ENCODE measurements at places on chromosomes 3 and 15. TPM values are rescaled to one million over a fixed set of nuclear protein-coding genes. Genes with fewer than 3 reads are reported as not detected.

- H3K36me3 ChIP-seq: peaks cover 64% of the 10 kb centered on the region
- DNase-seq: no peak
- no peaks in the 10 kb centered on the region for H3K27me3 ChIP-seq
- H3K4me3 ChIP-seq: no peak overlapping the region
- peaks cover 22% of the 10 kb centered on the region for H3K4me1 ChIP-seq
Observed at GRCh38 chr3:136891934-136892855, 30.2 kb downstream of the NCK1 start.

DNA sequence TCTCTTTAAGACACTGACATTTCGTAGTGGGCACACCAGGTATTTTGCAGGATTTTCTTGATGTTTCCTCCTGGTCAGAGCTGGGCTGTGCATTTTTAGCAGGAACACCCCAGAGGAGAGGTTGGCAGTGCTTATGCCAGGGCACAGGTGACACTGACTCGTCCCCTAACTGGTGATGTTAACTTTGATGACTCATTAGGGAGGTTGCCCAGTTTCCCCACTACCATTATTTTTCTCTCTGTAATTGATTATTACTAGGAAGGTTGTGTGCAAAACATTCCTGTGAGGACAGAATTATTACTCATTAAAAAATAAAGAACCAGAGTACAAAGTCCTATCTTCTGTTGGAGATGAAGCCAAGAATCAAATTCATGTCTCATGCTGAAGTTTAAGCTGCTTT lies 394.5 kb downstream of the GABRG3 start:
- no peaks in the 10 kb centered on the region for H3K36me3 ChIP-seq
- no peak overlapping the region for H3K27ac ChIP-seq
- no peak overlapping the region for H3K4me3 ChIP-seq
- no peaks in the 10 kb centered on the region for H3K27me3 ChIP-seq
- H3K4me1 ChIP-seq: no peaks in the 10 kb centered on the region

- no peaks in the 10 kb centered on the region for H3K27me3 ChIP-seq
- no peak overlapping the region for H3K27ac ChIP-seq
- H3K36me3 ChIP-seq: no peaks in the 10 kb centered on the region
- no peaks in the 10 kb centered on the region for H3K4me1 ChIP-seq
- no peak for DNase-seq
Observed at GRCh38 chr15:98684995-98685525, 36.7 kb downstream of the IGF1R start.

- DNase-seq: no peak
- no peak overlapping the region for H3K4me3 ChIP-seq
- no peak overlapping the region for H3K27ac ChIP-seq
- no peaks in the 10 kb centered on the region for H3K36me3 ChIP-seq
- no peaks in the 10 kb centered on the region for H3K4me1 ChIP-seq
Observed at GRCh38 chr15:83984601-83985000, 251.0 kb upstream of the GOLGA6L4 start.

DNA sequence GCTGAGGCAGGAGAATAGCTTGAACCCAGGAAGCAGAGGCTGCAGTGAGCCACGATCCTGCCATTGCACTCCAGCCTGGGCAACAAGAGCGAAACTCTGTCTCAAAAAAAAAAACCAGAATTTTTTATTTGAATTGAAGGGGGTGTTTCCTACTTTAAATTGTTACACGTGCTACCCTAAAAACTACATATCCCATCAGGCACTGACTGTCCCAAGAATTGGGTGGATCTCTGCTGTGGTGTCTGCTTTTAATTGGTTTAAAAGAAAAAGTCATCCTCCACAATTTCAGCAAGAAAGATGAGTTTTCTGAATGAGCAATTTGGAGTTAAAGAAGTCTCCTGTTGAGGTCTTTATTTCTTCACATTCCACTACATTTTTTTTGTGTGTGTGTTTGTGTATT lies 2.1 kb downstream of the PDIA3 start:
- peaks cover 44% of the 10 kb centered on the region for H3K4me1 ChIP-seq
- DNase-seq: no peak
- peak overlapping the region; percentile 94 for H3K4me3 ChIP-seq
- no peaks in the 10 kb centered on the region for H3K27me3 ChIP-seq
- H3K27ac ChIP-seq: peak overlapping the region; percentile 27
- peaks cover 29% of the 10 kb centered on the region for H3K36me3 ChIP-seq

GRCh38 chr3:14837878-14838258 lies 19.1 kb downstream of the FGD5 start:
- no peak overlapping the region for H3K4me3 ChIP-seq
- H3K27me3 ChIP-seq: peaks cover 42% of the 10 kb centered on the region
- DNase-seq: no peak
- no peaks in the 10 kb centered on the region for H3K4me1 ChIP-seq
- no peak overlapping the region for H3K27ac ChIP-seq
- H3K36me3 ChIP-seq: no peaks in the 10 kb centered on the region

DNA sequence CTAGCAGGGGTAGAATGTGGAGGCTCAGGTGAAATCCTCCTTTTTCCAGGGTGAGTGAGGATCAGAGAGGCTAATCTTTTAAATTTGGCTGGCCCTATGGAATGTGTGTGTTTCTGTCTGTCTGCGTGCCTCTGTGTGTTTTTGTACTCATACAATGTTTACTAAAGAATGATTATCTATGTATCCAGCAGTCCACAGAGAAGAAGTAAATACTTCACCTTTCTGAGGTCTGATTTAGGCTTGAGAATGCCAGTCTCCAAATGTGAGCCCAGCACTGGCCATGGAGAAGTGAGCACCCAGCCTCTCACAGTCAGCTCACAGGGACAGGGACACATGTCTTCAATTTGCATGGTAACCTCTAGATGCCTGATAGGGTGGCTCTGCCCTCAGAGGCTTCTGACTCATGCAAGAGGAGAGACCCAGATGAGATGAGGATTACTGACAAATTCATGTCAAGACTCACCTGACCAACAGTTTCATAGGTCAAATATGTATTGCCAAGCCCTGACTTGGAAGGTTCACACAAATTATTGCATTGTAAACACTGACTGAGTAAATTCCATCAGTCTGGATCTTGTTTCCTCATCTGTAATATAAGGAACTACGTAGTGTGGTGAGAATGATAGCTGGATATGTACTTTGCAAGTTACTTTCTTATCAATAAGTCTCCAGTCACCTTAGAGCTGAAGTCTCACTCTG lies 31.0 kb downstream of the ENTPD3 start:
- H3K36me3 ChIP-seq: no peaks in the 10 kb centered on the region
- H3K27ac ChIP-seq: no peak overlapping the region
- H3K4me3 ChIP-seq: no peak overlapping the region
- H3K27me3 ChIP-seq: peaks cover 6% of the 10 kb centered on the region

GRCh38 chr3:72904163-72904562 lies 16.3 kb downstream of the GXYLT2 start:
- H3K4me1 ChIP-seq: no peaks in the 10 kb centered on the region
- no peak for DNase-seq
- no peaks in the 10 kb centered on the region for H3K36me3 ChIP-seq
- H3K4me3 ChIP-seq: no peak overlapping the region
- H3K27me3 ChIP-seq: peaks cover 20% of the 10 kb centered on the region

SV2B gene
- total RNA-seq: not detected

ALS2CL gene
- 7.4 TPM for total RNA-seq

SCN11A gene
- total RNA-seq: not detected

RASL12 gene
- total RNA-seq: not detected

All from activated CD4-positive, alpha-beta memory T cell treated with anti-CD3 and anti-CD28 coated beads, Interleukin-2, amount 10 ng/mL, durations not matched to agents 7 days and 5 days (primary cell).